ENCODE measurements at places on chromosomes 5 and 9.

GRCh38 chr5:28903643-28904042, 1865.3 kb upstream of the CDH9 start:
- DNase-seq, result no peak

GRCh38 chr5:155649666-155650065, 636.1 kb downstream of the KIF4B start:
- no peak for DNase-seq

DNA sequence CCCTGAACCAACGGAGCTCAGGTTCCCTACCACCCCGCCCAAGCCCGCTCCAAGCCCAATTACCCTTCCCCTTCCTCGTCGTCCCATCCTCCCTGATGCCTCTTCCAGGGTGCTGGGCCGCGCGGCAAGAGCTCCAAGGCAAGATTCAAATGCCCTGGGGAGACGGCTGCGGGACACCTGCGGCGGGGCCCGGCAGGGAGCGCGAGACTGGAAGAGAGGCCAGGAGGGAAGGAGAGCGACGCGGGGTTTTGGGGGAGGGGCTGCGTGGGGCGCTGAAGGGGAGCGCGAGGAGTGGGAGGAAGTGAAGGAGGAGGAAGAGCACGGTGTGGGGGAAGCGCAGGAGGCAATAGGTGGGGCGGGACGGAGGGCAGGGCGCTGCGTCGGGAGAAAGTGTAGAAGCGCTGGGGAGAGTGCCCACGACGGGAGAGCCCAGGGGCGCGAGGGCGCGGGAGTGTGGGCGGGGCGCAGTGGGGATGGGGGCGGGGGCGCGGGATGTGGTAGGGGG, 975 bp upstream of the NXNL2 start:
- DNase-seq, result no peak

DNA sequence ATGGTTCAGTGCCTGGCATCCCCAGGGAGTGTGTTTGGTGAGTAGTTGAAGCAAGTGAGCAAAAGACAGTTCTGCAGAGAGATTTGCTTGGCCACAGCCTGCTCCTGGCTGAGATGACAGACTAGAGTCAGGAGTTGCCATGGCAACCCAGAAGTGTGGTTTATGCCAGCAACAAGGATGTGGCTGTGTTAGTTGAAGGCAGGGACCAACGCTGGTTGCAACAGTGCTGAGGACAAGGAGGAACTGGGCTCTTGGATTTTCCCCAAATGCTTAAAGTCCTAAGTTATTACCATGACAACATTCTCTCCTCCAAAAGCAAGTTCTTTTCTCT, 2.7 kb downstream of the NXNL2 start:
- DNase-seq, result peak; percentile 47

DNA sequence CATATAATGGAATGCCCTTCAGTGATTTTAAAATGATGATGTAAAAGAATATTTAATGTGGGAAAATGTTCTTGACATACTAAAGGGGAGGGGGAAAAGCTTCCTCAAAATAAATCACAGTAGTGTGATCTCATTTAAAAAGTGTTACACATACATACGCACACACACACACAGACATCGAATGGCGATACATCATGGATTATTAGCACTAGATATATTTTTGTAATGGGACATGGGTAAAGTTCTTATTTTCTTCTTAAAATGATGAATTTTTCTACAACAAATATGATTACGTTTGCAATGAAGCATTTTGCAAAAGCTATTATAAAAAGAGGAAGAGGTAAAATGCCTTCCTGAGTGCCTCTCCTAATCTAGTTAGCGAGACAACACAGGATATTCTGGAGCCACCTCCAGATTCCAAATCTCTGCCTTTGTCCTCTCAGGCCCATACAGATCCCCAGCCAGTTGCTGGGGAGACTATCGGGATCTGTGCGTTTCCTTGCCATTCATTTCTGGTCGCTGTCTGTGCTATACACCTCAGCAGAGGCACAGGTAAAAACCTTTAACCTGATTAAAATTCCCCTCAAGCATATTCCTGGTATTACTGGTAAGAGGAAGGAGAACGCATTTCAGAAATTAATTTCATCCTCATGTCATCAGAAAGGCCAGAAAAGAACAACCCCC, 69.6 kb downstream of the SLC28A3 start:
- no peak for DNase-seq

- DNase-seq, result no peak
Observed at GRCh38 chr5:111242606-111243005, 18.4 kb downstream of the CAMK4 start.

Data from GOT3 (cell line).